Activated CD4-positive, alpha-beta T cell treated with anti-CD3 and anti-CD28 coated beads for 36 hours (primary cell): ENCODE measurements at places on chromosomes 3 and 15.
A peak's percentile ranks its signal among the peaks of the same experiment; 100 is the strongest.

- peak; percentile 40 for DNase-seq
Observed at GRCh38 chr3:71461114-71461513, 122.4 kb downstream of the FOXP1 start.

DNA sequence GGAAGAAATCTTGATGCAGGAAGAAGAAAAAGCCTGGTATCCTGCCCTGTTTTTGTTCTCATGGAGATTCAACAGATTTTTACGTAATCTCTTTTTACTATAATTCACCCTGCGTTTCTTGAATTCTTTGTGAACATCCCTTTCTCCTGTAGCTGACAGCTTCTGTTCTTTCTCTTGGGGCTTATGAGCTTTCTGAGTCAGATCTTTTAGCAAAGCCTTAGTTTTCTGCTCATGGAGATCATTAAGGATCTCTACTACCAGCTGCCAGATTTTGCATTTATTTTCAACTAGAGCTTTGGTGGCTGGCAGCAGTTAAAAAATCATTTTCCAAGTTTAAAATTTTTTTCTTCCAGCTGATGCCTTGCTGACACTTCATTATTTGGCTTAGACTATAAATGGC is 51.6 kb downstream of the MOBP start:
- no peak for DNase-seq

DNA sequence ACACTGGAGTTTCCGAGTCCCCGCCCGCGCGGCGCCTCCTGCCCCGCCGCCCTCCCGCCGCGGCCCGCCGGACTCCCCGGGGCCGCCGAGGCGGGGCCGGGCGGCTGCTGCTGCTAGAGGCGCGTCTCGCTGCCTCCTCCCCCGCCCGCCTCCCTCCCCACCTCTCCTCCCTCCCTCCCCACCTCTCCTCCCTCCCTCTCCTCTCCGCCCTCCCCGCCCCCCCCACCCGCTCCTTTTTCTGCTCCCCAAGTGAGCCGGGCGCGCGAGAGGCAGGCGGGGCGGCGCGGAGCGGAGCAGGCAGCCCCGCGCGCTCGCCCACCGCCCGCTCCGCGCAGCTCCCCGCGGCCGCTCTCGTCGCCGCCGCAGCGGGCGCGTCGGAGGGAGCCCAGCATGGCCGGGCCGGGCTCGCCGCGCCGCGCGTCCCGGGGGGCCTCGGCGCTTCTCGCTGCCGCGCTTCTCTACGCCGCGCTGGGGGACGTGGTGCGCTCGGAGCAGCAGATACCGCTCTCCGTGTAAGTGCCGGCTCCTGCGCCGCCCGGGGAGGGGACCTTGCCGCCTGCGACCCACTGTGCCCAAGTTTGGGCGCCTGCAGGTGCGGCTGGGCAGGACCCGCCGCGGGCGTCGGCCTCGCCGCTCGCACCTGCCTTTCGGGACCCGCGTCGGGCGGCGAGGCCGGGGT is at the start of gene CACNA2D3:
Gene CACNA2D3, plus strand, starts transcription at position 229 of the 679 bp plus-strand sequence.
- no peak for DNase-seq

- DNase-seq = no peak
Observed at GRCh38 chr3:73600293-73600938, 24.3 kb downstream of the PDZRN3 start.

- DNase-seq = no peak
Observed at GRCh38 chr3:186902154-186902553, 28.2 kb upstream of the ST6GAL1 start.

GRCh38 chr3:98777286-98777685 is 14.1 kb downstream of the ST3GAL6 start:
- no peak for DNase-seq

GRCh38 chr3:97815149-97815917 is 6.5 kb upstream of the CRYBG3 start:
- peak; percentile 72 for DNase-seq

DNA sequence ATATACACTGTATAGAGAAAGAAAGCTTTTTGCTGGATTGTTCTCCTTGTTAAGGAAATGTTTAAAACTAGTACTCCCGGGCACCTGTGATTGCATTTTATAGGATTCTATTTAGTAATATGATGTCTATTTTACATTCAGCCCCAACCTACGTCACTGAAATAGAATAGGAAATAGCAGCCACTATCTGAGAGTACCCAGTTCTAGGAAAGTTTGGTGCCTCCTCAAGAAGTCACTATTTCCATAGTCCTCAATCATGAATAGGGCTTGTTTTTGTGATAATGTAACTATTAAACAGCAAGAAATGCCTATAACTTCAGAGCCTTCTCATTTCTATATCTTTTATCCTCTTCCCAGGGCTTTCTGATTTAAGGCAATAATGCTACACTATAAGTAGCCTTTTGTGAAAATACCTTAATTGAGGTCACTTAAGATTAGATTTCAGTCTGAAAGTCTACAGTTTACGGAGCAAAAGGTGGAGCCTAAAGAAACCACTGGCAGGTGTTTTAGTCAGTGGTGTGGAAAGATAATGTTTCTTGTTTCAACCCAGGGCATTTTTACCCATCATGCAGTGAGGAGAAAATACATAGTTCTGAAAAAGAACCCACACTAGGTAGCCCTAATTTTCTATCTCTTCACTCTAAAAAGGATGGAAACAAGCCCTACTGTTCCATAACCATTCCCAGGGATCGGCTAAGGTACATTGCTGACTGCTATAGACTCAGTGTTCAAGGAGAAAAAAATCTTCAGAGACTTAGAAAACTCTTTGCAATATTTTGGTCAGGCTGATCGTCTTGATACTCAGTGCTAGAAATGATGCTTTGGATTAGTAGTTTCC is 38.7 kb downstream of the TIGIT start:
- DNase-seq = no peak
